ENCODE measurements at places on chromosomes 6 and 20.

DNA sequence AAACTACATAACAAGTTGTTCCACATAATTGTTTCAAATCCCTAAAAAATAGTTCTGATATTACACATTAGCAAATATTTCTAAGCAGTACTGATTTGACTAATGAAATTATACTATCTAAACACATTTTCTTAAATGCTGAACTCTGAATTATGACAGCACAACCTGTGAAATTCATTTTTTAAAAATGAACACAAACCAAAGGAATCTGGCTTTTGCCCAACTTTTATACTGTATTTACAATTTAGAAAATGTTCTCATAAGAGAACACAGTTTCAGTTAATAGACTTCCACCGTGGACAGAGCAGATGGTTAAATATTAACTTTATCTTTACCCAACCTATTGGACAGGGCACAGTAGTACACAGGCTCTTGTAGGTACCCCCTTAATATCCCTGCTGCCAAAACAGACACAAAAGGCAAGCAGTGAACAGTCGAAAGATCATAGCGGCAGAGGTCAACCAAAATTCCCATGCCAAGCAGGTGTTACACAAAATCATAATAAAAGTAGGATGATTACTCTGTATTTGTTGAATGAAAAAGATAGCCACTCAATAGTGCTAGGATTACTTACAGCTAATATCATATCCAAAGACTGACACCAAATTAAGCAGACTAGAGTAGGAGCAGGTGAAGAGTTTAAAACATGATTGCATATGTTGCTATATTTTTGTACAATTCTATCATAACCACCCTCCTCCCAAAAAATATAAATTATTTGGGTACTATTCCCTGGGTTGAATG, 122.5 kb downstream of the RNGTT start:
- peak; percentile 8 for DNase-seq

- DNase-seq: no peak
Measured at GRCh38 chr6:8642131-8642530, 206.8 kb upstream of the SLC35B3 start.

DNA sequence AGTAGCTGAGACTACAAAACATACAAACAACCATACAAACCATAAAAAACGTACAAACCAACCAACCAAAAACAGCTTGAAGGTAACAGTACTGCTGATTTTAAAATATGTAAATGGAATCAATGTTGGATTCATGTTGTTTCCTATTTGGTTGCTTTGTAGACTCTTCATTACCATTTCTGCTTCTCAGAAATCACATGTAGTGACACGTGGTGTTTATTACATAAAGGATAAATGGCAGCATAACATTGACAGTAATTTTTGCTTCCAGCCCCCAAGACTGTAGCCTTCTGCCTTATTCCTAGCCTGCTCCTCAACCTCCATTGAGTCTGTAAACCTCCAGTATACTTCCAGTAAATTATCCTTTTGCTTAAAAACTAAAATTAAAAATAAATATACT, 73.3 kb downstream of the KLHL32 start:
- no peak for DNase-seq

DNA sequence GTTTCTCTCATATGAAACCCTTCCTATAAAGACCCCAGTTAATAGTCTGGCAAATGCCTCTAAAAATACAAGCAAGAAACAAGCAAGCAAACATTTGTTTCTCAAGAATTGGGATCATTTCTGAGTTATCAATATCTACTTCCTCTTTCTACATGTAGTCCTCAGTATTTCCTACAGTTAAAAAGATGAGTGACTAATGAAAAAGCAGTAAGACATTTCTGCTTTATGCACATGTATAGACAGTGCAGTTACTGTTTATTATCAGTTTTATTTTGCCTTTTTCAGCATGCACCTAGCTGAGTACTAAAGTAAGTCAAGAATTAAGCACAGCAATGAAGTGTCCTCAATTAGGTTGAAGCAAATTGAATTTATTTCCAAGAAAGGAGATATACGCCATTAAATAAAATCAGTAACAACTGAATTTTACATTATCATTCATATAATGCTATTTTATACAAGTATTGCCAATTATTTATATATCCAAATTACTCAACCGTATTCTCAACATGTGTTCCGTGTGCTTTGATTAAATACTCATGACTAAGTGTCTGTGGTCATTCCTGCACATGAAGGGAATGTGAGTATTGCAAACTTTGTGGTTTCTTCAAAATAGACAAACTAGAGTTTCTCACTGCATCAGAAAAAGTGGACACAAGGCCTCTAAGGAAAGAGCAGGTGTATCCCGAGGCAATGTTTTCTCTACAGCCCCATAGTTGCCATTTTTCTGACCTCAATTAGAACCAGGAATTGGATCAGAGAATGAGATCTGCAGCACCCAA, 159.3 kb upstream of the MARCKS start:
- peak; percentile 90 for DNase-seq

GRCh38 chr20:41329435-41330342, 10.9 kb upstream of the LPIN3 start:
- peak; percentile 73 for DNase-seq

DNA sequence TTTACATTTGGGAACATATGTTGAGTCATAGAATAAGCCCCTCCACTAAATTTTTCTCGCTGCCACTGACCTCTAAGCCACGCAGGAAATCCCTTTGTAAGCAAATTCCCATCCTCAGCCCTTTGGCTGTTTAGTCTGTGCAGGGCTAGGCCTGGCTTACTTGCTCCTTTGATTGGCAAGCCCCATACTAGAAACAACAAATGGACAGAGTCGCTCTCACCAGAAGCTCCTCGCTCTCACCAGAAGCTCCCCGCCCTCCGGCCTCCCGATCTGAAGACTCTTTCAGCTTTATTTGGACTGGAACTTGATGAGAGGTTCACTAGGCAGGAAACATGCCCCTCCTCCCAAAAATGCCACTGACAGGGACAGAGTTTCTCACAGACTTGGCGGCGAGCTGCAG, 149.2 kb upstream of the EXOC2 start:
- DNase-seq: no peak

GRCh38 chr20:62782893-62783278, 13.4 kb upstream of the MRGBP start:
- DNase-seq: no peak

DNA sequence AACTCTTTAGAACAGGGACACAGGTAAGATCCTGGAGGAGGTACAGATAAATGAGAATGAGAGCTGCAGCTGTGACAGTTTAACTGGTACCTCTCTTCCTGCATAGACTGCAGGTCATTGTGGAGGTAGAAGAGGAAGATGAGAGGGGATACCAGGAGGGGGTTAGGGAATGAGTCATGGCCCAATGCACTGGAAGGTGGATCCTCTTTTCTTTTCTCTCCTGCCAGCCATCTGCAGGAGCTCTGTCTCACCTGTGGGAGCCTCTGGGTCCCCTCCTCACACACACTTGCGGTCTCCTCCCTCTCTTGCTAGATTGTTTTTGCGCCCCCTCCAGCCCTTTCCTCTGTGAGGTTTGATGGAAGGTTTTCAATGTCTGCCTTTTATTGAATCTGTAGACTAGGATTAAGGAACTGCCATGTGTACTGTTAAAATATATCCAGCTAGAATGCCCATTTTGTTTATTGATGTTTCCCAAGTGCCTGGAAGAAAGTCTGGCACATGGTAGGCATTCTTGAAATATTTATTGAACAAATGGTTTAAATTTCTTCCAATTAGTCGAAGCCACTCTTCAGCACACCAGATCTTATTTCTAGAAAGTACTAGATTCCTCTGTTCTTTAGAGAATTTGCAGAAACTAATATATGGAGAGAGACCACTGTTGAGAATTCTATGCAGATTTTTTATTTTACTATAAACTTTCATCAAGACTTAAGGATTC, 13.0 kb downstream of the C6orf163 start:
- no peak for DNase-seq

Measured in astrocyte of the cerebellum (primary cell).